ENCODE measurements at places on chromosomes 1 and 21.

- no peaks in the 10 kb centered on the region for H3K27me3 ChIP-seq
- H3K4me3 ChIP-seq, result peak overlapping the region; percentile 76
- H3K4me1 ChIP-seq, result peaks cover 41% of the 10 kb centered on the region
These were observed 884 bp downstream of the PHACTR4 start for GRCh38 chr1:28370239-28371009.

DNA sequence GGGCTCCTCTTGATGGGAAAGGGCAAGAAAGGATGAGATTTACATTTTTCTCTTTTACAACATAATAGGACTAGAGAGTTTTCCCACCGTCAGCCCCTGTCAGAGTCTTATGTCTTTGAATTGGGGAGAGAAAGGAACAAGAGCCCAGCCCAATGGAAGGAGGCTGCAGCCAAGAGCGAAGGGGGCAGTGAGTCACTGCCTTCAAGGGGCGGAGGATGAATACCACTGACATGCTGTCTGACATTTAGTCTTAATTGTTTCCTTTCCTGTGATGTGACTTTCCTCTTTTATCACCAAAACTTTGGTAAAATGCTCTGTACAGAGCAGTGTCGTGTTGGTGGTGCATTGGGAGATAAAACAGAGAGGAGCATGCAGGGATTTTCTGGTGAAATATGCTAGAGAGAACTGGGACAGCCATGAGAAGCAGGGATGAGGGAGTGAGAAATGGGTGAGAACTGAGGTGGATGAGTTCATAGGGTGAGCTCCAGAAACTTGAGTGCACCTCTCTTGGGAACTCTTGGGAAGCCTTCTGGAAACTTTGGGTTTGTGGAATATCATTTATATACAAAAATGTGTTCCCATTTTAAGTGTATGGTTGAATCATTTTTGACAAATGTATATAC lies 179.9 kb upstream of the FGGY start:
- H3K27me3 ChIP-seq, result no peaks in the 10 kb centered on the region
- H3K36me3 ChIP-seq, result no peaks in the 10 kb centered on the region
- no peak overlapping the region for H3K27ac ChIP-seq
- H3K4me3 ChIP-seq, result no peak overlapping the region

GRCh38 chr1:1421147-1421906 lies at the start of gene ANKRD65:
TSS of gene ANKRD65 (minus strand) at chr1:1421276. CDS start at chr1:1421005, 271 bp downstream.
- peak within 1 kb of the TSS; percentile 54 for H3K4me3 ChIP-seq
- H3K36me3 ChIP-seq, result no peaks in the 10 kb centered on the region
- H3K27me3 ChIP-seq, result peaks cover 3% of the 10 kb centered on the region
- peaks cover 46% of the 10 kb centered on the region for H3K4me1 ChIP-seq

- no peak overlapping the region for H3K4me3 ChIP-seq
- DNase-seq, result no peak
- no peaks in the 10 kb centered on the region for H3K27me3 ChIP-seq
- peaks cover 19% of the 10 kb centered on the region for H3K4me1 ChIP-seq
- H3K27ac ChIP-seq, result no peak overlapping the region
These were observed 18.8 kb downstream of the IRF2BP2 start for GRCh38 chr1:234591131-234591530.

- no peaks in the 10 kb centered on the region for H3K27me3 ChIP-seq
- H3K4me1 ChIP-seq, result peaks cover 71% of the 10 kb centered on the region
- peak; percentile 74 for DNase-seq
- H3K27ac ChIP-seq, result no peak overlapping the region
These were observed 2.8 kb downstream of the ANKRD34A start for GRCh38 chr1:145961425-145962156.

DNA sequence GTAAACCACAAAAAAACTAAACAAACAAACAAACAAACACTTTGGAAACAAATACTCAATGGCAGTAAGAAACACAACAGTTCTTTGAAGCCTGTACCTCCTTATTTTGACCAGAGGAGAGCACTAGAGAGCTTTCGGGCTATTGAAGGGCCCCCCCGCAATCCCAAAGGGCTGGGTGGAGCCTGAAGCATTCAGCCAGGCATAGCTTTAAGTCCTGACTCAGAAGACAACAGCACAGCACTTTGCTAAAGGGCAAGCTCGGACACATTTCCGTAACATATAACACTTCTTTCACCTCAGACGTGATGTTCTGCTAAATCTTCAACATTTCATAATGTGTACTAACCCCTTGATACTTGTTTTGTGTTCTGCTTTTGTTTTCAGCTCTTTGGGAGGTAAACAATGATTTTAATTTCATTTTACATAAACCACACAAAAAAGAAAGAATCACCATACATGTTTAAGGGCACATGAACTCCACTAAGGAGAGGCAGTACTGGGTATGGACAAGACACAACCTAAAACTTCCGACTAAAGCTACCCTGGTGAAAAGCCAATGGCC lies 9.7 kb upstream of the SHCBP1L start:
- H3K27me3 ChIP-seq, result no peaks in the 10 kb centered on the region
- no peaks in the 10 kb centered on the region for H3K36me3 ChIP-seq
- no peak overlapping the region for H3K4me3 ChIP-seq
- DNase-seq, result peak; percentile 84

DNA sequence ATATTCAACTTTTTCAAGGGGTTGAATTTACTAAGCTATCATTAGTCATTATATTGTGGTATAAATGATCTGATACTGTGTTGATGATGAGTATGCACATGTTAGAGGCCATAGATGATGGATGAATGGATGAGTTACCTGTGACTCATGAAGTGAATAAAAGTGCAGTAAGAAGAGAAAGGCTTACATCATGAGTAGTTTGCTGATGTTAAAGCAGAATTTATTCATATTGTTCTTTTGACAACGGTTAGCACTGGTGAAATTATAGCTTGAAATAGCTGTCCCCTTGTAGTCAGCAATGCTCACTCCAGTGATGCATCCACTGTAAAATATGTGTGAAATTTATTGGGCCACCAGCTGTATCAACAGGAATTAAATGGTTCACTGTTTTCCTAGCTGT lies 541.0 kb upstream of the ZRANB2 start:
- no peaks in the 10 kb centered on the region for H3K36me3 ChIP-seq
- H3K4me3 ChIP-seq, result no peak overlapping the region
- H3K27me3 ChIP-seq, result no peaks in the 10 kb centered on the region
- H3K4me1 ChIP-seq, result no peaks in the 10 kb centered on the region
- H3K27ac ChIP-seq, result no peak overlapping the region

DNA sequence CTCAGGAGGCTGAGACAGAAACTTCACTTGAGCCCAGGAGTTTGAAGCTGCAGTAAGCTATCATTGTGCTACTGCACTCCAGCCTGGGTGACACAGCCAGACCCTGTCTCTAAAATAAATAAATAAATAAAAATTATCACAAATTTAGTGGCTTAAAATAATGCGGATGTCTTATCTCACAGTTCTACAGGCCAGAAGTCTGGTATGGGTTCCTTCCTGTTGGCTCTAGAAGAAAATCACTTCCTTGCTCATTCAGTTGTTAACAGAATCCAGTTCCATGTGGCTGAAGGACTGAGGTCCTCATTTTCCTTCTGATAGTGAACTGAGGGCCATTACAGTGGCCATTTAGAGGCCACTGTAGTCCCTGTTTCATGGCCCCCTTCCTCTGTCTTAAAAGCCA lies 94.6 kb upstream of the S1PR1 start:
- H3K4me3 ChIP-seq, result no peak overlapping the region
- H3K27ac ChIP-seq, result no peak overlapping the region
- no peak for DNase-seq
- no peaks in the 10 kb centered on the region for H3K36me3 ChIP-seq
- H3K27me3 ChIP-seq, result no peaks in the 10 kb centered on the region

GRCh38 chr1:18816808-18817207 lies 42.7 kb downstream of the TAS1R2 start:
- H3K27me3 ChIP-seq, result peaks cover 68% of the 10 kb centered on the region
- H3K4me1 ChIP-seq, result no peaks in the 10 kb centered on the region
- no peak overlapping the region for H3K4me3 ChIP-seq
- H3K27ac ChIP-seq, result no peak overlapping the region

DNA sequence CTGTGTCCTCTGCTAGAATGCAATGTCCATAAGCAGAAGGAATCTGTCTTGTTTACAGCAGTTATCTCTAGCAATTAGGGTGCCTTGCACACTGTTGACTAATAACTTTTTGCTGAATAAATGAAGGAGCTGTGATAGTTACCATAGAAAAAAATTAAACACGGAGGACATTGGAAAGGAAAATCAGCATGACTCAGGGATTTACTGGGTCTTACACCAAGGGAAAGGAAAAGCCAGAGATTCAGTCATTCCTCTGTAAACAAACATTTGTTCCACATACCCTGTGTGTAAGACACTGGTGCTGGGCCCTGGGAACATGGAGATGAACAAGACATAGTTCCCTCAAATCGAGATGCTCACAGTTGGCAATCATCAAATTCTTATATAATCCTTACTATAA lies 183.3 kb downstream of the PTGER3 start:
- H3K27ac ChIP-seq, result no peak overlapping the region
- H3K4me3 ChIP-seq, result no peak overlapping the region
- no peaks in the 10 kb centered on the region for H3K4me1 ChIP-seq
- no peaks in the 10 kb centered on the region for H3K36me3 ChIP-seq

DNA sequence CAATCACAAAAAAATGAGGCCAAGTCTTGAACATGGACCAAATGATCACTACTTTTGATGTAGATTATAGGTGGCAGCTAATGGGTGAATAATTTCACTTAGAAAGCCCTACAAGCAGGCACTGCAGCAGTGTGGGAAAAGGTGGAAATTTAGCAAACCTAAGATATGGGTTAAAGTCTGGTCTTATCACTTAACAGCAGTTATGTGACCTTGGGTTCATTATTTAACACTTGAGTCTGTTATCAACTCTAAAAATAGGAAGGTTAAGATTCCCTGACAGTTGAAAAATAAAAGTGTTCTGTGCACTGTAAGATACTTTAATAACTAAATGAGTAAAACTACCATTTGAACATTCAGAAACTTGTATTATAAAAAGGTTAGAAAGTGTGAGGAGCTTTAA lies 47.5 kb downstream of the SSX2IP start:
- no peak overlapping the region for H3K4me3 ChIP-seq
- no peaks in the 10 kb centered on the region for H3K36me3 ChIP-seq
- no peaks in the 10 kb centered on the region for H3K4me1 ChIP-seq
- no peak for DNase-seq
- no peaks in the 10 kb centered on the region for H3K27me3 ChIP-seq

DNA sequence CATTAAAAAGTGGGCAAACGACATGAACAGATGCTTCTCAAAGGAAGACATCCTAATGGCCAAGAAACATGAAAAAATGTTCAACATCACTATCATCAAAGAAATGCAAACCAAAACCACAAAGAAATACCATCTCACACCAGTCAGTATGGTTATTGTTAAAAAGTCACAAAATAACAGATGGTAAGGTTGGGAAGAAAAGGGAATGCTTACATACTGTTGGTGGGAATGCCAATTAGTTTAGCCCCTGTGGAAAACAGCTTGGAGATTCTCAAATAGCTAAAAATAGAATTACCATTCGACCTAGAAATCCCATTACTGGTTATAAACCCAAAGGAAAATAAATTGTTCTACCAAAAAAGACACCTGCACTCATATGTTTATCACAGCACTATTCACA lies 369.4 kb downstream of the KCNH1 start:
- H3K27ac ChIP-seq, result no peak overlapping the region
- H3K4me1 ChIP-seq, result no peaks in the 10 kb centered on the region
- DNase-seq, result no peak
- H3K36me3 ChIP-seq, result no peaks in the 10 kb centered on the region

- no peak overlapping the region for H3K27ac ChIP-seq
- DNase-seq, result no peak
- H3K27me3 ChIP-seq, result no peaks in the 10 kb centered on the region
These were observed 37.6 kb downstream of the OR10R2 start for GRCh38 chr1:158509471-158510156.

GRCh38 chr1:167412072-167412471 lies 106.3 kb downstream of the CD247 start:
- no peaks in the 10 kb centered on the region for H3K27me3 ChIP-seq
- H3K4me3 ChIP-seq, result no peak overlapping the region
- H3K36me3 ChIP-seq, result peaks cover 36% of the 10 kb centered on the region
- H3K4me1 ChIP-seq, result no peaks in the 10 kb centered on the region
- H3K27ac ChIP-seq, result no peak overlapping the region

- no peak overlapping the region for H3K27ac ChIP-seq
- H3K4me3 ChIP-seq, result no peak overlapping the region
- H3K4me1 ChIP-seq, result no peaks in the 10 kb centered on the region
- no peaks in the 10 kb centered on the region for H3K27me3 ChIP-seq
These were observed 13.5 kb downstream of the TMEM201 start for GRCh38 chr1:9601942-9602793.
